ENCODE measurements at places on chromosomes 12 and 14.

DNA sequence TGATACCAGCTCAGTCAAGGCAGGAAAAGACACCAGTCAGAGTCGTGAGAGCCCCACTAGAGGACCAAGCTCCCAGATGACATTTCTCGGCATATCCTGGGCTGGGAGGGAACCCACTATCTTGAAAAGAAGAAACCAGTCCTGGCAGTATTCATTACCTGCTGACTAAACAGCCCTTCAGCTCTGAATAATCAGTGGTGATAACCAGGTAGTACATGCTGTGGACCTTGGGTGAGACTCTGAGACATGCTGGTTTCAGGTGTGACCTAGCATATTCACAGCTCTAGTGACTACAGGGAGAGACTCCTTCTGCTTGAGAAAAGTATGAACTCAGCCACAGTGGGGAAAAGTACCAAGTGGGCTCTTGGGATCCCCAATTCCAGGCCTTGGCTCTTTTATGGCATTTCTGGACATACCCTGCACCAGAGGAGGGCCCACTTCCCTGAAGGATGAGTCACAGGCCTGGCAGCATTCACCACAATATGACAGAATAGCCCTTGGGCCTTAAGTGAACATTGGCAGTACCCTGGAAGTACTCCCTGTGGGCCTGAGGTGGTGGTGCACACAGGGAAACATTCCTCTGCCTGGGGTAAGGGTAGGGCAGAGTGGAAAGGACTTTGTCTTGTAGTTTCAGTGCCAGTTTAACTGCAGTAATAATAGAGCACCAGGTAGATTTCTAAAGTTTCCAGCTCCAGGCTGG lies 82.6 kb upstream of the SLC38A4 start:
- no peak for DNase-seq

GRCh38 chr12:92378682-92379479 lies 233.2 kb upstream of the BTG1 start:
- DNase-seq = no peak

DNA sequence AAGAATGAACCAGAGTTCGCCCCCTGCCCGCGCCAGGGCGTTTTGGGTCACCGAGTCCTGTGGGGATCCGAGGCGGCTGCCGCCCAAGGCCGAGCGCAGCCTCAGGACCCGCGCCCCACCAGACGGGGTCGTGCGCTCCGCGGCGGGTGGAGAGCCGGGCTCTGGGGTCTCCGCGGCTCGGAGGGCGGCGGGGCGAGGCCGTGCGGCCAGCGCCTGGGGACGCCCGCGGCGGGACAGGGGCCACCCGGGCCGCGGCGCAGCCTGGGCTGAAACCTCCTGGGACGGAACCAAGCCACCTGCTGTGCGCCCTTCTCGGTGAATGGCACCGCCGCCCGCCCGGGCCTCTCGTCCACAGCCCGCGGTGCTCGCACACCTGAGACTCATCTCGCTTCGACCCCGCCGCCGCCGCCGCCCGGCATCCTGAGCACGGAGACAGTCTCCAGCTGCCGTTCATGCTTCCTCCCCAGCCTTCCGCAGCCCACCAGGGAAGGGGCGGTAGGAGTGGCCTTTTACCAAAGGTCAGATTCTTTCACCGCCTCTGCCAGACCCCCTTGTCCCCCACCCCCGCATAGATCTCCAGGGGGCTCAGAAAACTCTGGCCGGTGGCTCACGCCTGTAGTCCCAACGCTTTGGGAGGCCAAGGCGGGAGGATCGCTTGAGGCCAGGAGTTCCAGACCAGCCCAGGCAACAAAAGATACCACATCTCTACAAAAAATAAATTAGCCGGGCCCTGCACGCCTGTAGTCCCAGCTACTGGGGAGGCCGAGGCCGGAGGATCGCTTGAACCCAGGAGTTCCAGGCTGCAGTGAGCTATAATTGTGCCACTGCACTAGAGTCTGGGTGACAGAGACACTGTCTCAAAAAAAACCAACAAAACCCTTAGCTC lies 901 bp downstream of the B3GNT4 start:
- no peak for DNase-seq

DNA sequence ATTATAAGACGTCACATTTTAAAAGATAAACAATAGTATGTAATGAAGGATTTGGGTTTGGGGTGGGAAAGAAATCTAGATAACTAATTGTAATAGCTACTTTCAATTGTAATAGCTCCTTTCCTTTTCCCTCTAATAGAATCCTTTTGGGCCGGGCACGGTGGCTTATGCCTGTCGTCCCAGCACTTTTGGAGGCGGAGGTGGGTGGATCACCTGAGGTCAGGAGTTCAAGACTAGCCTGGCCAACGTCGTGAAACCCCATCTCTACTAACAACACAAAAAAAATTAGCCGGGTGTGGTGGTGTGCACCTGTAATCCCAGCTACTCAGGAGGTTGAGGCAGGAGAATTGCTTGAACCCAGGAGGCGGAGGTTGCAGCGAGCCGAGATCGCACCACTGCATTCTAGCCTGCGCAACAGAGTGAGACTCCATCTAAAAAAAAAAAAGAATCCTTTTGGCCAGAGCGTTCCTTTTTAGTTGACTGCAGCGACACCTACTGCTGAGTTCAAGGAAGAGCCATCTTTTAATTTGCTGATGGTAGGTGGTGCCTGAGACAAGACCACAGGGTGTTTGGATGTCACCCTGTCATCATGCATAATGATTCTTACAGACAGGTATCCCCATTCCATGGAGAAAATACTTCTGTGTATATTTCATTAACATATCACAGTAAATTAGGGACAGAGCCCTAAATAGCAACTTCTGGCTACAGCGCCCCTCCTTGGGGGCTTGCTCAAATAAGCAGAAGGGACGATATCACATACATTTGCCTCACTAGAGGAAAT lies 79.5 kb downstream of the ARMH4 start:
- DNase-seq = peak; percentile 53

- DNase-seq = peak; percentile 47
Measured at GRCh38 chr12:121610239-121611149, 15.8 kb upstream of the ORAI1 start.

DNA sequence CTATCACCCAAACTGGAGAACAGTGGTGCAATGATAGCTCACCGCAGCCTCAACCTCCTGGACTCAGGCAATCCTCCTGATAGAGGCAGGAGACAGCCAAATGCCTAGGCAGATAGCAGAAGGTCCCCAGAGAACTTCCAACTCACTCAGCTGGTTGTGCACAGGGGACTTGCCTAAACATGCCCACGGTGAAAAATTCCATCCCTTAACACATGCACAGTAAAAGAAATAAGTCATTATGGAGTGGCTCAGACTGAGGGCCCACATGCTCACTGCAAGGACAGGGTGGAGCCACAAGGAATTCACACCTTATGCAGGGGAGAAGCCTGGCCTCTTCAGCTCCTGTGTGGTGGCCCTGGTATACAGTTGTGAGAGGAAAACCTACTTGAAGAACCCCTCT lies 525.8 kb upstream of the ATP2B1 start:
- no peak for DNase-seq

GRCh38 chr14:104750056-104750752 lies 2.7 kb upstream of the SIVA1 start:
- no peak for DNase-seq

- DNase-seq = peak; percentile 62
Measured at GRCh38 chr12:1619587-1619986, 9.4 kb upstream of the WNT5B start.

DNA sequence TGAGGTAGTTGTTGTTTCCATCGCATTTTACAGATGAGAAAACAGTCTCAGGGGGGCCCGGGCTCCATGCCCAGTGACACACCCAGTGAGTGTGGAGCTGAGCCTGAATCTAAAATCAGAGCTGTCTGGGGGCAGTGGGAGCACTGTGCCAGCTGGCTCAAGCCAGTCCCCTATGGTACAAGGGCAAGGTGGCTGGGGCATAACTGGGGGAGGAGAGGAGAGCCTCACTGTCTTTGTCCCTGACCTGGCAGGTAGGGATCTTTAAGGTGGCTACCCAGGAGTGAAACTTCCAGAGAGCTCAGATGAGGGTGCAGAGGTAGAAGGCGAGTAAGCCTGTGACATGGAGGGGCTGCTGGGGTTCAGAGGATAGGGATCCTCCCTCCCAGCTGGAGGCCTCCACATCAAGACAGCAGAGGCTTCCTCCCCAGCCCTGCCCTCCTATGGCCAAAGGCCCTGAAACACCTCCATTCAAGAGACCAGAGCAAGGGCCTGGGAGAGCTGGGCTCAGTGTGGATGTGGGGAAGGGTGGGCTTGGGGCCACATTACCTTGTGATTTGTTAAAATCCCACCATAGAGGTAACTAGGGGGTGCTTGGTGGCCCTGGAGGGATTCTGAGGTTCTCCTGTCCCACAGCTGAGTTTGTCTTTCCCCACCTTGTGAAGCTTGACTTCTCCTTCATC lies 33.1 kb downstream of the ASCL4 start:
- DNase-seq = no peak

- no peak for DNase-seq
Measured at GRCh38 chr12:57628280-57629191, 4.5 kb downstream of the B4GALNT1 start.

DNA sequence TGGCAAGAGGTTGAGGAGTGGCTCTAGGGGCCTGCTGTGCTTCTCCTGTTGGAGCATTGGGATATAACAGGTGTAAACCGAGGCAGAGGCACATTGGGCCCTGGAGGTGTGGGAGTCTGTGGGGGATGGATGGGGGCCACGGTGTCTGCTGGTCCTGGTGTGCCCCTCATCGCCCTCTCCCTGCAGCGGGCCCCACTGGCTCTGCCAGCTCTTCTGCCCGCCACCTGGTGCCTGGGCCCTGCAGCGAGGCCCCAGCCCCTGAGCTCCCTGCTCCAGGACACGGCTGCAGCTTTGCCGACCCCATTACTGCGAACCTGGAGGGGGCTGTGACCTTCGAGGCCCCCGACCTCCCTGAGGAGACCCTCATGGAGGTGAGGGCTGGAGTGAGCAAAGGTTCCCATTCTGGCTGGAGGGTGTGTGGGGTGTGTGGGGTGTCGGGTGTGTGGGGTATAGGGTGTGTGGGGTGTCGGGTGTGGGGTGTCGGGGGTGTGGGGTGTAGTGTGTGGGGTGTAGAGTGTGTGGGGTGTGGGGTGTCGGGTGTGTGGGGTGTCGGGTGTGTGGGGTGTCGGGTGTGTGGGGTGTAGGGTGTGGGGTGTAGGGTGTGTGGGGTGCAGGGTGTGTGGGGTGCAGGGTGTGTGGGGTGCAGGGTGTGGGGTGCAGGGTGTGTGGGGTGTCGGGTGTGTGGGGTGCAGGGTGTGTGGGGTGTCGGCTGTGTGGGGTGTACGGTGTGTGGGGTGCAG lies 10.6 kb upstream of the PUS1 start:
- DNase-seq = peak; percentile 20

GRCh38 chr14:60648934-60649874 lies at the start of gene SIX1:
Gene SIX1, minus strand, starts transcription at chr14:60649477. Its CDS starts 288 bp downstream, at chr14:60649189.
- peak; percentile 93 for DNase-seq

- DNase-seq = no peak
Measured at GRCh38 chr12:69028941-69029729, 96.2 kb upstream of the CPM start.

DNA sequence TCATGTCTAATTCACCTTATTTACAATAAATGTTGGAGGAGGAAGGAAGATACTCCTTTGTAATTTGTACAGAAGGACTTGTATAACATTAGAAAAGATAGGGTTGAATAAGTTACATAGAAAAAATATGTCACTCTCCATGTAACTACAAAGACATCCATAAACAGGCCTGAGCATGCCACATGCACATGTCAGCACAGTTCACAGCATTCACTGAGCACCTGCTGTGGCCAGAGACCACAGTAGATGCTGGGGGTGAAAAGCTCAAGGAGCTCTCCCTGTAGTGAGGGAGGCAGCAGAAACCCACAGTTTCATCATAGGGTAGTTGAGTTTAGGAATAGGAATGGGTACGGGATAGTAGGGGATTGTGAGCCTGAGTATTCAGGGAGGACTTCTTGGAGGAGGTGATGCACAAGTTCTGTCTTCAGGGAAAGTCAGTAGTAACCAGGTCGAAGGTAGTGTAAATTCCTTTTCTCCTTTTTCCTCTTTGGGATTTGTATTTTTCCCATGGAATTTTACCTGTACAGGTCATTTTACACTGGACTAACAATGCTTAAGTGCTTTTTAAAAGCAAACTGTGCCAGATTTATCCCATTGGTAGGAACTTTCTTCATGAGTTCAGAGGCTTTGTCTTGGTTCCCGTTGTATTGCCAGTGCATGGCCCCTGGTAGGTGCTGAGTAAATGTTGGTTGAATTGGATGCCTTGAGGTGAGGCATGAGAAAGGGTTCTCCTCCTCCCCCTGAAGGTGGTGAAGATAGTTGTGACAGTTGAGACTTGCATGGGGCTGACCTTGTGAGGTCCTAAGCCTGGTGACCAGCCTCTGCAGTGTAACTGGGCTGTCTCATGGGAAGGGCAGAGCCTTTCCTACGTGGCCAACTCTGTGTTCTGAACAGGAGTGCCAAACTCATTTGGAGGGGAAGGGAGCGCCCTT lies 20.2 kb downstream of the PRKCH start:
- no peak for DNase-seq

DNA sequence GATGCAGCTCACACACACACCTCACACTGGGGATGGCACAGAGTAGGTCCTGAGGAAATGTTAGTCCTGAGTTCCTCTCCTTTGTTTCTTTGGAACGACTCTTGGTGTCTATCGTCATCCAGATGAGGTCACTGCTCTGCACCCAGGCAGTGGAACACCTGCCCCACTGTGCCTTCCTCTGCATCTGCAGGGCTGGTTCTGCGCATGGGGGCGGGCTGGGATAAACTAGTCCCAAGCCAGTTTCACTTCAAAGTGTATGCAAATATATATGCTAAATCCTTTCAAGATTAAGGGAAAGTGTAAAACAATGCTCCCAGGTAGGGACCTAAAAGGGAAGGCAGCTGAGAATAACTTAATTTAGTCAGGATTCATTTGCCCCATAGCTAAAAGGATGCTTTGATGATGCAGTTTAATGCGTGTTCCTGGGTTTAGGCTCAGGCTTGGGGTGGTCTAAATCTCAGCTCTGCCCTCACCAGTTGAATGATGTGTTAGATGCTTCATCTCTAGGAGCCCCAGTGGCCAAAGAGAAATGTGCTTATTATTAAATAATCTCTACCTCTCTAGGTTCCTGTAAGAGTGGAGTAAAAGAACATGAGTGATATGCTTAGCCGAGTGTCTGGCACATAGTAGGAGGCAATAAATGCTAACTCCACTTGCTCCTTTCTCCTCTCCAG lies 47.1 kb upstream of the OVCH1 start:
- no peak for DNase-seq

GRCh38 chr12:78375461-78375860 lies 489.1 kb upstream of the SYT1 start:
- DNase-seq = no peak

DNA sequence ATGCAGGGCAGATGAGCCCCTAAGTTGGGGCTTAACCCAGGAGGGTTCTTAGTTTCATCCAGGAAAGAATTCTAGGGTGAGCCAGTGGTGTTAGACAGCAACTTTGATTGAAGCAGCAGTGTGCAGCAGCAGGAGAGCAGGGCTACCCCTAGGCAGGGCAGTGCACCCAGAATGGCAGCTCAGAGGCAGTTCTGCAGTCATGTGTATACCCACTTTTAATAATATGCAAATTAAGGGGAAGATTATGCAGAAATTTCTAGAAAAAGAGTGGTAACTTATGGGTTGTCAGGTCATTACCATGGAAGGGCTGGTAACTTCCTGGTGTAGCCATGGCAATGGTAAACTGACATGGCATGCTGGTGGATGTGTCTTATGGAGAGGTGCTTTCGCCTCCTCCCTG lies 297.5 kb downstream of the PCNX1 start:
- no peak for DNase-seq

GRCh38 chr12:1993871-1994371 lies 10.3 kb downstream of the DCP1B start:
- DNase-seq = no peak

GRCh38 chr14:100604121-100604501 lies 16.9 kb upstream of the BEGAIN start:
- DNase-seq = no peak

Data from left hindlimb (tissue), 1 donor.